Ureter (tissue), 1 donor: ENCODE measurements at places on chromosomes 4 and X. TPM values are rescaled to one million over a fixed set of nuclear protein-coding genes. Genes with fewer than 3 reads are reported as not detected.

BMX gene
- 1.4 TPM for total RNA-seq

GRCh38 chrX:13994536-13995080 is 35.1 kb downstream of the GEMIN8 start:
- no peak for DNase-seq

GRCh38 chr4:179307297-179308136 is 1865.3 kb upstream of the AGA start:
- no peak for DNase-seq

GRCh38 chr4:73705056-73705432 is 35.3 kb upstream of the CXCL8 start:
- DNase-seq: no peak

USP26 gene
- total RNA-seq: not detected

- no peak for DNase-seq
Measured at GRCh38 chr4:16665942-16666551, 232.4 kb downstream of the LDB2 start.

- DNase-seq: no peak
Measured at GRCh38 chr4:1051472-1051871, 40.0 kb downstream of the FGFRL1 start.

DCLK2 gene
- 9.6 TPM for total RNA-seq
